CD4-positive, CD25-positive, alpha-beta regulatory T cell (primary cell): ENCODE measurements at places on chromosomes 5 and 9. TPM values are rescaled to one million over a fixed set of nuclear protein-coding genes. Genes with fewer than 3 reads are reported as not detected.

- H3K4me3 ChIP-seq, result no peak overlapping the region
- no peak for DNase-seq
- H3K4me1 ChIP-seq, result no peaks in the 10 kb centered on the region
Measured at GRCh38 chr9:35557320-35557719, 47.7 kb upstream of the TESK1 start.

DNA sequence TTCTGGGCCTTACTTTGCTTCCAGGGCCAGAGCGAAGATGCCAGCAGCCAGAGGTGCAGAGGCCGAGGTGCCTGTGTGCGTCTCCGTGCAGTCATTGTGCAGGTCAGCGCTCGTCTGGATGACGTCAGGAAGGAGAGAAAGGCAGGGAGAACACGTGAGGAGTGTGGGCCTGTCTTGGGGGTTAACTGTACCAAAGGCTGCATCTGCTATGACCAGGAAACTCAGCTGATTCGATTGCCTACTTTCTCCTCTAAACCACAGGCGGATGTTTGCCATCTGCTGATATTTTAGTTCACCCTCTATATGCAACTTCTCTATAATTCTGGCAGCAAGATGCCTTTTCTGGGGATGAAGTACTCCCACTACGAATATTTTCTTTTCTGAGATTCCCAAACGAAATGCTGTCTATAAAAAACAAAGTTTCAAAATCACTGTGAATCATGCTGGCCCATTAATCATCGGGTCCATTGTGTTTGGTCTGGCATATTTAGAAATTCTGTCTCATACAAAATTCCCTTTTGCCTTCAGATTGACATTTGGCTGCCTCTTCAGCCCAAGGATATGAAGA, 24.8 kb downstream of the PCSK1 start:
- no peaks in the 10 kb centered on the region for H3K36me3 ChIP-seq
- DNase-seq, result no peak
- no peak overlapping the region for H3K27ac ChIP-seq
- no peak overlapping the region for H3K4me3 ChIP-seq
- no peaks in the 10 kb centered on the region for H3K4me1 ChIP-seq
- H3K27me3 ChIP-seq, result peaks cover 5% of the 10 kb centered on the region

- H3K27ac ChIP-seq, result no peak overlapping the region
- DNase-seq, result no peak
- H3K4me3 ChIP-seq, result no peak overlapping the region
- H3K36me3 ChIP-seq, result no peaks in the 10 kb centered on the region
- no peaks in the 10 kb centered on the region for H3K4me1 ChIP-seq
- no peaks in the 10 kb centered on the region for H3K27me3 ChIP-seq
Measured at GRCh38 chr5:68834491-68834981, 259.3 kb upstream of the SLC30A5 start.

DNA sequence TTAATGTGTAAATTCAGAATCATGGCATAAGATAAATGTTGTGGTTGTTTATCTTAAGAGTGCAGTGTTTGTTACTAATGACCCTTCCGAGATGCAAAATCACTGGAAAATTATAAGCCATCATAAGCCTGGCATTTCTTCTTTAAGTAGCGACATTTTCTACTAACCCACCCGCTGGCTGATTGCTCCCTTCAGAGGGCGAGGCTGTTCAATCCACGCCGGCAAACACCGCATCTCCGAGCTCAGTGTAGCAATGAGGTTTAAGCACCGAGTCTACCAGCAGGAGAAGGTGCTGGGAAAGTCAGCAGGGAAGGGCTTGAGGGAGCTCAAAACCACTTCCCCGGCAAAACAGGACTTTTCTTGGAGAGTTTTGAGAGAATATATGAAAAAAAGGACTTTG, 52.7 kb downstream of the AK8 start:
- no peak overlapping the region for H3K4me3 ChIP-seq
- peaks cover 3% of the 10 kb centered on the region for H3K27me3 ChIP-seq
- H3K4me1 ChIP-seq, result no peaks in the 10 kb centered on the region
- H3K36me3 ChIP-seq, result no peaks in the 10 kb centered on the region

DNA sequence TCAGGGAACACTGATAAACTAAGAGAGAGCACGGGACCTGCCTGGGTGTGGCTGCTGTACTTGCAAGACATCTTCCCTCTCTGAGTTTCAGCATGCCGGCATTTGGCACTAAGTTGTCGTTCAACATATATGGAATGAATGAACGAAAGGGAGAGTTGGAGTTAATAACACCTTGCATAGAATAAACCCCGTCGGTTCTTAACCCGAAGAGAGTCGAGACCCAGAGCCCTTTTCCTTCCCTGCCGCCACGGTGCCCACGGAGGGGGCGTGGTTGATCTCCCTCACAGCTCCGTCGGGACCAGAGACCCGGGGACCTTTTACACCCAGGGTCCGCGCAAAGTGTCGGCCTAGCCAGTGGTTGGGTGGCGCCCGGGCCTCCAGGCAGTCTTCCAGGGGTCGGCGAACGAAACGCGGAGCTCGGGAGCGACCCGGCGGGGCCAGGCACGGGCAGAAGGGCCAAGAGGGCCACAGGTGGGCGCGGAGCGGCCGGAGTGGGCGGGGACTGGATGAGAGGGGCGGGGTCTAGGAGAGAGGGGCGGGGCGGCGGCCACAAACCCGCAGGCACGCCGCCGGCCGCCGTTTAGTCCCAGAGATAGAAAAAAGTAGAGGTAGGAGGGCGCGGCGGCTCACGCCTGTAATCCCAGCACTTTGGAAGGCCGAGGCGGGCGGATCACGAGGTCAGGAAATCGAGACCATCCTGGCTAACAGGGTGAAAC, 735 bp upstream of the RPL26L1 start:
- H3K4me3 ChIP-seq, result peak overlapping the region; percentile 66
- peak overlapping the region; percentile 80 for H3K27ac ChIP-seq
- peak; percentile 55 for DNase-seq
- H3K4me1 ChIP-seq, result peaks cover 18% of the 10 kb centered on the region
- H3K27me3 ChIP-seq, result no peaks in the 10 kb centered on the region

GRCh38 chr5:141637767-141638419, 1.1 kb downstream of the RELL2 start:
- no peaks in the 10 kb centered on the region for H3K27me3 ChIP-seq
- H3K36me3 ChIP-seq, result peaks cover 12% of the 10 kb centered on the region
- peak overlapping the region; percentile 66 for H3K4me3 ChIP-seq
- peaks cover 48% of the 10 kb centered on the region for H3K4me1 ChIP-seq

GRCh38 chr9:93898502-93899426, 56.4 kb downstream of the BARX1 start:
- peak overlapping the region; percentile 66 for H3K27ac ChIP-seq
- H3K36me3 ChIP-seq, result no peaks in the 10 kb centered on the region
- no peak for DNase-seq
- peak overlapping the region; percentile 34 for H3K4me3 ChIP-seq

- H3K36me3 ChIP-seq, result no peaks in the 10 kb centered on the region
- H3K4me3 ChIP-seq, result no peak overlapping the region
- H3K4me1 ChIP-seq, result no peaks in the 10 kb centered on the region
Measured at GRCh38 chr9:107833295-107833694, 343.7 kb upstream of the KLF4 start.

DNA sequence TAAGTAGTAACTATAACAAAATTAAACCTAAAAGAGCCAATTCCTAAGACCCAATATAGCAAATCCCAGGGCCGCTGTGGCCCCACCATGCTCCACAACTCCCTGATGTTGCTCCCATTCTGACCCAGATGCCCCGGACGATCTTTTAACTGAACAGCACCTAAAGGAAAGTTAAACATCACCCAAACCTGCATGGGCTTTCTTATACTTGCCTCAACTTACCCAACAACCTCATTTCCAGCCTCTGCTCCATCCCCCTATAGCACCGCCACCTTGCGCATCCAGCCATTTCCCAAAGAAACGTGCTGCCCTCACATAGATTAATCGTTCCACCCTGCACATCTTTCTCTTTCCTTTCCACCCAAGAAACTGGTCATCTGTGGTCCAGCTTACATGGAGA, 54.6 kb downstream of the ZNF354C start:
- H3K36me3 ChIP-seq, result no peaks in the 10 kb centered on the region
- DNase-seq, result no peak

GRCh38 chr9:71736236-71736635, 32.1 kb downstream of the CEMIP2 start:
- no peak for DNase-seq
- H3K4me3 ChIP-seq, result no peak overlapping the region
- H3K27me3 ChIP-seq, result no peaks in the 10 kb centered on the region
- no peak overlapping the region for H3K27ac ChIP-seq

- H3K27me3 ChIP-seq, result no peaks in the 10 kb centered on the region
- H3K27ac ChIP-seq, result no peak overlapping the region
- no peaks in the 10 kb centered on the region for H3K4me1 ChIP-seq
- no peak for DNase-seq
- H3K4me3 ChIP-seq, result peak overlapping the region; percentile 13
Measured at GRCh38 chr9:16154521-16155078, 601.8 kb downstream of the CCDC171 start.

GRCh38 chr5:30874241-30875034, 319.0 kb upstream of the CDH6 start:
- no peaks in the 10 kb centered on the region for H3K36me3 ChIP-seq
- DNase-seq, result no peak
- H3K4me1 ChIP-seq, result no peaks in the 10 kb centered on the region
- H3K27me3 ChIP-seq, result no peaks in the 10 kb centered on the region
- no peak overlapping the region for H3K27ac ChIP-seq
- H3K4me3 ChIP-seq, result no peak overlapping the region

GFI1B gene
- 3.3 TPM for total RNA-seq

RASEF gene
- total RNA-seq, result not detected

FCN2 gene
- total RNA-seq, result not detected

PTCH1 gene
- total RNA-seq, result 11.8 TPM

CHSY3 gene
- not detected for total RNA-seq

TMEM215 gene
- not detected for total RNA-seq
